ENCODE measurements at places on chromosomes 3 and 15.

- no peak for ATAC-seq
These were observed 1.1 kb downstream of the HES1 start for GRCh38 chr3:194137008-194137505.

DNA sequence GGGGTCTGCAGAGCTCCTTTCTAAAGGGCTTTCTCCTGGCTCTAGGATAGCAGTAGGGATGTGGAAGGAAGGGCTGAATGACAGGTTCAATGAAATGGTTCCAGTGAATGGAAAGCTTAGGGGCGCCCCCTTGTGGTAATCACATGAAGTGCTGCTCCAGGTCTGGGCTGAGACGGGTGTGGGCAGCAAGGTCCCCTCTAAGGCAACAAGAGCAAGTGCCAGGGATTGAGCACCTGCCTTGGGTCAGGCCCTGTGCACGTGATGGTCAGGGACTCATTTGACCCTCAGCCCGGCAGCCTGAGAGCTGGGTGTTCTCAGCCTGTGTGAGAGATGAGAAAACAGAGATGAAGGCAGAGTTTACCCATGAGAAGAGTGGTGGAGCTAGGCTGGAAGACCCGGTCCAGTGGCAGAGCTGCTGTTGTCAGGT, 12.1 kb upstream of the CX3CR1 start:
- peak; percentile 65 for ATAC-seq

GRCh38 chr3:30984855-30985749, 90.6 kb upstream of the GADL1 start:
- no peak for ATAC-seq

- no peak for ATAC-seq
These were observed 240.5 kb upstream of the UBE2E1 start for GRCh38 chr3:23565041-23565775.

- no peak for ATAC-seq
These were observed 47.4 kb upstream of the MKRN3 start for GRCh38 chr15:23518104-23518503.

DNA sequence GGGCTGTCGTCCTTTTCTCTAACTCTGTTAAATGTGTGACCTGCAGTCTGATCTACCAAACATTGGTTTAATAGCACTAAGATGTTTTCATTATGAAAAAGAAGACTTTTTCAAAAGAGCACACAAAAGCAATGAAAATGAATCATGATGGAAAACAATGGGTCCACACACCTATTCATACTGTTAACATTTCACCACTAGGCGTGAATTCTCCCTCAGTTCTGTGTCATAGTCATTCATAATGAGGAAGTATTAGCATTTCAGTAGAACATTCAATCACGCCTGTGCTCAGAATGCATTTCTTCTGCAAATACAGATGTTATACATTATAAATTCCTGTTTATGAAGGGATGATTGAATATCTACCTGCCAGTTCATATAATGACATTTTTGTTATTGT, 35.9 kb downstream of the EIF4E3 start:
- ATAC-seq: peak; percentile 89

- no peak for ATAC-seq
These were observed 47.6 kb downstream of the SHOX2 start for GRCh38 chr3:158058495-158059130.

DNA sequence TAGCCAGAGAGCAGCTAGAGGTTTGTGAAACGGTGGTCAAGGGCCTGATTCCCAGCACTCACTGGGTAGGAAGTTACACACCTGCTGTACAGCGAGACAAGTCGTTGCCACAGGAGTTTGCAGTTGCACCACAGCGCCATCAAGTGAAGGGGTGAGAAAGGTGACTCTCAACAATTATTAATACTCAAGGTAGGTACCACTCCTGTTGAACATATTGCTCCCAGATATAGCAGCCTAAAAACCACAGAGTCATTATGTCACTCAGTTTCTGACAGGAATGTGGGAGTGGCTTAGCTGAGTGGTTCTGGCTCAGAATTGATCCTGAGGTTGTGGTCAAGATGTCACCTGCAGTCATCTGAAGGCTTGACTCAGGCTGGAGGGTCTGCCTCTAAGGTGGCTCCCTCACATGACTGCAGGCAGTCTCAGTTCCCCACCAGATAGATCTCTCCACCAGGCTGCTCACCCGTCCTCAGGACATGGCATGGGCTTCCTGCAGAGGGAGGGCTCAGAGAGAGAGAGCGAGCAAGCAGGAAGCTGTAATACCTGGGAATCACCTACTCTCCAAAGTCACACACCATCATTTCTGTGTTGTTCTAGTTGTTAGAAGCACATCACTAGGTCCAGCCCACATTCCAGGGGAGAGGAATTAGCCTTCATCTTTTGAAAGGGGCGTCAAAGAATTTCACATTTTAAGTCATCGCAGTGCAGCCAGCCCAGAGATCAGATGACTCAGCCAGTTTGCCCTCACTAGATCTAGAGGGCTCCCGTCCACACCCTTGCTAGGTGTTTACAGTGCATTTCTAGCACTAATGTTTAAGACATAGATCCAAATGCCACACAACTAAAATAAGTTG, 17.0 kb upstream of the ANO10 start:
- peak; percentile 67 for ATAC-seq

GRCh38 chr3:171353423-171353822, 106.8 kb downstream of the TNIK start:
- peak; percentile 87 for ATAC-seq

GRCh38 chr3:142647856-142648255, 51.7 kb downstream of the PLS1 start:
- ATAC-seq: peak; percentile 79

GRCh38 chr3:193130576-193130975, 110.4 kb upstream of the PLAAT1 start:
- no peak for ATAC-seq

GRCh38 chr15:98322581-98322980, 325.8 kb upstream of the IGF1R start:
- ATAC-seq: no peak

DNA sequence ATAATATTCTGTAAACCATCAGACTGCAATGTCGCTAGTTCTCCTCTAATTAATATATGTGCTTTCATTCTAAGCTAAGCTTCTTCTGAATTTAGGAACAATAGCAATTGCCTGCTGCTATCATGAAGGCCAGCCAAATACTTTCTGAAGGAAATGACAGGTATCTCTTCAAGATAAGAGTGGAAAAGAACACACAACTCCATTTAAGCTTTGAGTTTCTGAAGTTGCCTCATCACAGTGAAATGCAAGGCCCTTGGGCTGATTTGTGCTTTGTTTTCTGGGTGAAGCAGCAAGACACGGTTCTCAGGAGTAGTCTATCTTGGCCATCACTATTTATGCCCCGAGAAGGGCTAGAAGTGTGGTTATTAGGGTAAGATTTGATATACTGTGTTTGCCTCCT, 6.2 kb downstream of the SLC7A14 start:
- ATAC-seq: no peak

GRCh38 chr3:69137005-69137404, 14.6 kb upstream of the LMOD3 start:
- ATAC-seq: no peak

Measured in esophagus mucosa (tissue), 1 donor.